ENCODE measurements at places on chromosomes 11 and 22. TPM values are rescaled to one million over a fixed set of nuclear protein-coding genes. Genes with fewer than 3 reads are reported as not detected.
A peak's percentile ranks its signal among the peaks of the same experiment; 100 is the strongest.

CDHR5 gene
- total RNA-seq = not detected

- peaks cover 18% of the 10 kb centered on the region for H3K27me3 ChIP-seq
- no peaks in the 10 kb centered on the region for H3K36me3 ChIP-seq
- DNase-seq = no peak
- no peak overlapping the region for H3K4me3 ChIP-seq
- H3K4me1 ChIP-seq = no peaks in the 10 kb centered on the region
- no peak overlapping the region for H3K27ac ChIP-seq
Measured at GRCh38 chr22:43331069-43331451, 12.1 kb downstream of the SCUBE1 start.

DNA sequence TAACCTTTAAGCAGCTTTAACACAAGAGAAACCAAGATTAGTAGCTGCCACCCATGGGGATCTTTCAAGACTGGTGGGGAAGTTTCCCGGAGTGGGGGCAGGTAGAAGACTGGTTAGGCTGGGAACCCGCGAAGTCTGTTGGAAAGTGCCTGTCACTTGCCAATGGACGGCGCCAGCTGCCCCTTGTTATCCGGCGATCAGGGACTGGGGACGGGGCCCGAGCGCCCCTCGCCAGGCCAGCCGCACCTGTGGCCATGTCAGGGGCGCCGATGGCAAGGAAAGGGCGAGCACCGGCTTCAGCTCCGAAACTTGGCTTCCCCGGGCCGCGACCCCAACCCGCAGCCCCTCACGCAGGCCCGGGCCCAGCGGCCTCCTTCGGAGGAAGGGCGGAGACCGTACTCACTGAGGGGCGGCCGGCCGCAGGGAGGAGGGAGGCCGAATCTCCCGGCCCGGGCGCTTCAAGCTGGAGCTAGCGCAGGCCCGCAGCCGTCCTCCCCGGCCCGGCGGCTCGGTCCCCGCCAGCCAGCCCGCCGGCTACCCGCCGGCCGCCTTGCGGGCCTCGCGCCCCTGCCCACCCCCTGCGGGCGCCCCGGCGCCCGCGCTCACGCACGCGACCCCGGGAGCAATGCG lies 539 bp downstream of the EIF4ENIF1 start:
- H3K4me1 ChIP-seq = peaks cover 31% of the 10 kb centered on the region
- H3K36me3 ChIP-seq = peaks cover 4% of the 10 kb centered on the region
- H3K4me3 ChIP-seq = peak overlapping the region; percentile 89
- peaks cover 1% of the 10 kb centered on the region for H3K27me3 ChIP-seq
- peak overlapping the region; percentile 62 for H3K27ac ChIP-seq

DNA sequence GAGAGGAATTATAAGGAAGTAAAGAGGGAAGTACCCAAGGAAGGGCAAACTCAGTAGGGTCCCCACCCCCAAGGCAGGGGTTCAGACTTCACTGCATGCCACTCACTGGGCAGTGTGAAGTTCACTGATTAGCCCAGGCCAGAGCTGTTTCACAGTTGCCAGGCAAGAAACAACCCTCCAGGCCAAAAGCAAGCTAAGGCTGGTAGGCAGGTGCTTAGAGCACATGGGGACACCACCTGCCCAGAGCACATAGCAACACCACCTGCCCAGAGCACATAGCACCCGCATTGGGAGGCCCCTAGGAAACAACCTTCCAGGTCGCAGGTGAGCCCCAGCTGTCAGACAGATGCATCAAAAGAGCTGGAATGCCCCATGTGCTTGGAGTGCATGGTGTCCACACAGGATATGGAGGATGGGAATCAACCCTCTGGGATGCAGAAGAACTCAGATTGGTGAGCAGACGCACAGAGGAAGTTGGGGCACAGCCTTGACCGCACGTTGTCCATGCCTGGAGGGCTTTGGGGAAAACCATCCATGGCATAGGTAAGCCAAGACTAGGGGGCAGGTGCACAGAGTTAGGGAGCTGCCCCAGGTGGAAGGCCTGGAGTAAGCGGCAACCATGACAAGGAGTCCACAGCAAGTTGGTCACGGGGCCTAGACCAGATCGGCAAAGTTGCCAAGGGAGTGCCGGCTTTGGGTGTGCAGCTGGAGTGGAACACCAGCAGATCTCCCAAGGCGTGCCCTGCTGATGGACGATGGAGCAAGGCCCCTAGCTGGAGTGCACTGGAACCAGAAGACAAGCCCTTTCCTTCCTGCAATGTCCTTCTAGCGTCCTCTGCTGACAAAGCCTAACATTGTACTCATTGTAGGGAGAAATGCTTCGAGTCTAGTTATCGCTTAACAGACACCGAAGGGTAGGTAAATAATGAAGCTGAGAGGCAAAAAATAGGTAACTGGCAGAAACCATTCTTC lies 7.8 kb upstream of the TMEM216 start:
- no peak overlapping the region for H3K4me3 ChIP-seq
- DNase-seq = no peak
- H3K27me3 ChIP-seq = no peaks in the 10 kb centered on the region
- H3K27ac ChIP-seq = no peak overlapping the region
- H3K36me3 ChIP-seq = no peaks in the 10 kb centered on the region
- peaks cover 14% of the 10 kb centered on the region for H3K4me1 ChIP-seq

DNA sequence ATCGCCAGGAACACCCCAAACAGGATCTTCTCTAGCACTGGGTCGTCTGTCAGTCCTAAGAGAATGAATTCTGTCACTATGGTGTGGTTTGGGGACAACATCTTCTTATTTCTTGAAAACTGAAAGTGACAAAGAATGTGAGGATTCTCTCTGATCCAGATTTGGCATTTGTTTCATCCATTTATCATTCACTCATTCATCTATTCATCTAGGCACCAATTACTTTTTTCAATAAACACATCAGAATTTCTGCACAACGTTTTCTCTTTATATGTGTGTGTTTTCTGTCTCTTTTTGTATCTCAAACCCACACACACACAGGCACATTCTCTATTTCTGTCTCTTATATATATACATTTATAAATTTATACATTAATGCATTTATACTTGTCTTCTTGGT lies at the start of gene OR5M10:
OR5M10 (minus strand) TSS at position 101 of the 400 bp plus-strand sequence; CDS start at position 101, 0 bp downstream.
- H3K4me3 ChIP-seq = no peak within 1 kb of the TSS
- no peaks in the 10 kb centered on the region for H3K36me3 ChIP-seq
- peaks cover 4% of the 10 kb centered on the region for H3K27me3 ChIP-seq
- no peak within 1 kb of the TSS for H3K27ac ChIP-seq

GRCh38 chr11:1733009-1733715 lies 17.2 kb downstream of the IFITM10 start:
- no peak overlapping the region for H3K4me3 ChIP-seq
- H3K36me3 ChIP-seq = peaks cover 28% of the 10 kb centered on the region
- no peak overlapping the region for H3K27ac ChIP-seq
- no peaks in the 10 kb centered on the region for H3K4me1 ChIP-seq
- no peak for DNase-seq

DNA sequence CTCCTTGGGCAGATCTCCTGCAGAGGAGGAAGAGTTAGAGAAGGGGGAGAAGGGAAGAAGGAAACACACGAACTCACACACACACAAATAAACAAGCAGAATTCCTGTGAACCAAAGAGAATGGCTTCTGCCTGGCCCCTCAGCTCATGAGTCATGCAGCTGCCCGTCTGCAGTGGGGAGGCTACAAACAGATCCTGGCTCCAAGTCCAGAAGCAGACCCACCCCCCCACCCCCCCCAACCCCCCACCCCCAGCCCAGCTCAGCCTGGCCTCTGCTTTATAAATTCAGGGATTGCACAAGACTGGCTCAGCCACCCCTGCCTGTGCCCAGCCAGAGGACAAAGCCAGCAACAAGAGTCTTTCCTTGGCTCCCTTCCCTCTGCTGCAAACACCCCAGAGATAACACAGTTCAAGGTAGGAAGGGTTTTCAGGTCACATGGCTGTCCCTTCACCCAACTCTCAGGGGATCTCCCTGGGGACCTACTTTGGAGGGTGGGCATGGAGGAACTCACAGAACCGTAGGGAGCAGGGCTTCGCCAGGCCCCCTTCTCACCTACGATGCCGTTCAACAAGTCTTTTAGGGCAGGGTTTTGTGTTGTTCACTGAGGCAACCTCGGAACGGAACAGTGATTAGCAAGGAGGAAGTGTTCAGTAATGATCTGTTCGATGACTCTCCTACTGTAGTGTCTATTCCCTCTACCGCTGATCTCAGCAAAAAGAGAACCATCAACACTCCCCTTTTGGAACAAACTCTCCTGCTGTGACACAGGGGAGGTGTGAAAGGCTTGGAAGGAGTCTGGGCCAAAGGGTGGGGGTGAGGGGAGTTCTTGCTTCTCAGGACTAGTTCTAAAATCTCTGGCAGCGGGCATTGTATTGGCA lies 35.5 kb downstream of the RPL27A start:
- H3K27me3 ChIP-seq = peaks cover 16% of the 10 kb centered on the region
- peak overlapping the region; percentile 97 for H3K27ac ChIP-seq
- peaks cover 40% of the 10 kb centered on the region for H3K36me3 ChIP-seq
- peaks cover 88% of the 10 kb centered on the region for H3K4me1 ChIP-seq

APOL6 gene
- 3.3 TPM for total RNA-seq

DNA sequence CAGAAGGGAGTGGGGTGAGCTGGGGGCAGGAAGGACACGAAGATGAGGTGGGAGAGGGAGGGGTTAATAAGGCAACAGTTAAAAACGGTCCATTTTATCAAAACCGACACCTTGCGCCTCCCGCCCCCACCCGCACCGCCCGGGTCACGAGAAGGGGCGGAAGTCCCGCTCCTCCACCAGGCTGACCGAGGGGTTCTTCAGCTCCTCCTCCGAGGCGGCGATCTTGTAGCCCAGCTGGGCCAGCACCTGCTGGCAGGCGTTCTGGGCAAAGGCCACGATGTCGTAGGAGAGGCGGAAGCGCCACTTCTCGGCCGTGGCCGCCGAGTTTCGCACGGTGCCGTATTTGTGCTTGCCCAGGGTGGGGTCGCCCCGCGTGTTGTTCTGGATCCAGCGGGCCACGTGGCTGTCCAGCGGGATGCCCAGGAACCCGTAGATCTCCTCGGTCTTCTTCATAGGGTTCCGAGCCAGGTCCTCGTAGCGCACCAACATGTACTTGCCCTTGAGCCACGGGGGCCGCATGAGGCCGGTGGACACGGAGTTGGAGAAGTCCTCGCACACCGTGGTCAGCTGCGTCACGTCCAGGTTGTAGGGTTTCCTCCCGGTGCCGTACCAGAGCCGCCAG lies 15.8 kb downstream of the CHST1 start:
- peaks cover 21% of the 10 kb centered on the region for H3K27me3 ChIP-seq
- H3K27ac ChIP-seq = no peak overlapping the region
- DNase-seq = no peak
- H3K4me3 ChIP-seq = no peak overlapping the region
- no peaks in the 10 kb centered on the region for H3K36me3 ChIP-seq

DNA sequence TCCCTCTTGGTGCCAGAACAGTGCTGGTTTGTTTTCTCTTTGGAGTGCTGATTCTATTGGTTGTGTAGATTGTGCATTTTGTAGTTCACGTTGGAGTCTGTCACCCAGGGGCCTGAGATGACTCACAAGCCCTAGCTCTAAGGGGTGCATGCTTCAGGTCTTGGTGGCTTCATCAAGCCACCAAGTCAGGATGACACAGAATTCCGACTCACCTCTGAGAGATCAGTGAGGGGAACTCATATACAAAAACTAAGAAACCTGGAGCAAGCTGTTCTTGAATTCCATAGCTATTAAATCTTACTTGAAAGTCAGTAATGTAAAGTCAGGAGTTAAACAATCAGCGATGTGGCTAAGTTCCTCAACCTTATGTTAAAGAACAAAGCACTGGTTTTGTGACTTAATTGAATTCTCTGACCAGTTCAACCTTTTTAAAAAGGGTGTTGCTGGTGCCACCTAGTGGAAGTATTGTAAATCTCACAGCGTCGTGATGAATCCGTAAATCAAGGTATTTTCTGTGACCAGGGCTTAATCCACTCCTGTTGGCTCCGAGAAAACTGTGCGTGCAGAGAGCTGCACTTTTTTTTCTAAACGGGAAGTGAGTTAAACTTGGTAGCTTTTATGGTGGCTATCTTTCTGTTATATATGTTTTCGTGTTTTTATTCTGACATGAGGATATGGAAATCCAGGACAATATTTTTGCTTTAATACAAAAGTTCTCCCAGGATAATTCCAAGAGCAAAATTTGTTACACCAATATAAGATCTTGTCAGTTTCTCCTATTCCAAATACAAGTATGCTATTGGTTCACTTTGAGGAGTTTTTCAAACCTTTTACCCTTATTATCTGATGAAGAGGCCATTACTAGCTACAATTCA lies 14.6 kb downstream of the MMP13 start:
- peak overlapping the region; percentile 13 for H3K27ac ChIP-seq
- DNase-seq = peak; percentile 69
- no peaks in the 10 kb centered on the region for H3K36me3 ChIP-seq
- peaks cover 19% of the 10 kb centered on the region for H3K4me1 ChIP-seq

GRCh38 chr11:134691985-134692384 lies 279.9 kb upstream of the B3GAT1 start:
- H3K27ac ChIP-seq = no peak overlapping the region
- no peak for DNase-seq
- no peaks in the 10 kb centered on the region for H3K4me1 ChIP-seq
- no peaks in the 10 kb centered on the region for H3K27me3 ChIP-seq

OR51B5 gene
- not detected for total RNA-seq

DNA sequence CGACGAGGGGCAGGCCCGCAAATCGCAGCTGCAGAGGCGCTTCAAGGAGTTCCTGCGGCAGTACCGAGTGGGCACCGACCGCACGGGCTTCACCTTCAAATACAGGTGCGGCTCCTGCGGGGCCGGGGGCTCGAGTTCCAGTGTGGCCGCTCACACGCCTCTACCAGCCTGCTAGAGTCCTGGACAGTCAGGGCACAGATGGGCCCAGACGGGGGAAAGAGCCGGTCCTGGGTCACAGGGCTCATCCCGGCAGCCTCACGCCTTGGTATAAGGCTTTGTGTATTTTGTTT lies 506 bp downstream of the MCM5 start:
- H3K27ac ChIP-seq = no peak overlapping the region
- DNase-seq = no peak
- H3K27me3 ChIP-seq = 0 out of 2 replicates have a peak, but pooled peaks cover 2% of the 10 kb centered on the region

- peaks cover 21% of the 10 kb centered on the region for H3K27me3 ChIP-seq
- no peak within 1 kb of the TSS for H3K27ac ChIP-seq
- DNase-seq = no peak
- H3K4me3 ChIP-seq = peak within 1 kb of the TSS; percentile 80
Measured at GRCh38 chr11:46391578-46392420, at the start of gene CHRM4. Gene CHRM4 (minus strand): TSS chr11:46391776. CDS start chr11:46386557, 5,219 bp downstream.

MAPK8IP2 gene
- total RNA-seq = 0.14 TPM

DNA sequence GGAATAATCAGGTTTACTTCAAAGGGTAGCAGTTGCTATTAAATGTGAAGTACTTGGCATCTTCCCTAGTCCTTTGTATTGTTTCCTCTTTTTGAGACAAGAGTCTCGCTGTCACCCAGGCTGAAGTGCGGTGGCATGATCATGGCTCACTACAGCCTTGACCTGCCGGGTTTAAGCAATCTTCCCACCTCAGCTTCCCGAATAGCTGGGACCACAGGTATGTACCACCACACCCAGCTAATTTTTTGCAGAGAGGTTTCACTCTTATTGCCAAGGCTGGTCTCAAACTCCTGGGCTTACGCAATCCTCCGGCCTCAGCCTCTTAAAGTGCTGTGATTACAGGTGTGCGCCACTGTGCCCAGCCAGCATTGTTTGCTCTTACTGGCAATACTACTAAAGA lies 36.2 kb upstream of the RAPSN start:
- H3K27ac ChIP-seq = no peak overlapping the region
- H3K27me3 ChIP-seq = peaks cover under 1% of the 10 kb centered on the region
- H3K4me3 ChIP-seq = no peak overlapping the region
- H3K36me3 ChIP-seq = peaks cover 48% of the 10 kb centered on the region

BLID gene
- total RNA-seq = 1.2 TPM

ACRV1 gene
- total RNA-seq = not detected

All from HFFc6 (cell line).